ENCODE measurements at places on chromosomes 3 and 15.

DNA sequence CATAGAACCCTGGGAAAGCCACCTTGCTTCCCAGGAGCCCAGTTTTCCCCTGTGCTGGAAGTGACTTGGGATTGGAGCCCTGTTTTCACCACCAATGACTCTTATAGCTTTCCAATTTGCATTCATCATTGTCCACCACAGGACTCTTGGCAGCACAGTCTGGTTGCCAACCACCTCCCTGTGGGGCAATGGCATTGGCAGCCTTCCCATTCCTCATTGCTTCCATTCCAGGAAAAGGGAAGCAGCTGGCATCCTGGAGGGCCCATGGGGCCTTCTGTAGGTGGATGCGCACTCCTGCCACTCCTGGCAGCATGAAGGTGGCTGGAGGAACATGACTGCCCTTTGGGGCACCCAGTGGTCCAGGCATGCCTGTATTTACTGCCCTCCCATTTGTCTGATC lies 57.7 kb downstream of the FEM1B start:
- DNase-seq: no peak

GRCh38 chr3:159416856-159417255 lies 571.8 kb upstream of the IL12A start:
- no peak for DNase-seq

GRCh38 chr3:181847276-181847675 lies 135.6 kb downstream of the SOX2 start:
- no peak for DNase-seq

DNA sequence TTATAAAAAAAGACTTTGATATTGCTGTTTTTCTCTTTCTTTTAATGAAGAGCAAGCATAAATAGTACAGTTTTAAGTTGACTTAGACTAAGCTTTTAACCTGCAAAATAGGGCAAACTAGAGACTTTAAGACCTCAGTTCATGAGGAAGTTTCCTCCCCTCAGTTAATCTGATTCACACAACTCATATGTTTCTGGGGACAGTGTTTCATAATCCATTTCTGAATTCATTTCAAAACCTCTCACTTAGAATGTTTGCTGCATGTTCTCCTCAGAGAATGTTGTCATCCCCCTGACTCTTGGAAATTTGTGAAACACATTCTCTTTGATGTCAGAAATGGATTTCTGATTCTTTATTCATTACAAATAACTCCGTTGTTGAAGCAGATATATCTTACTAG lies 79.3 kb upstream of the SKOR1 start:
- no peak for DNase-seq

DNA sequence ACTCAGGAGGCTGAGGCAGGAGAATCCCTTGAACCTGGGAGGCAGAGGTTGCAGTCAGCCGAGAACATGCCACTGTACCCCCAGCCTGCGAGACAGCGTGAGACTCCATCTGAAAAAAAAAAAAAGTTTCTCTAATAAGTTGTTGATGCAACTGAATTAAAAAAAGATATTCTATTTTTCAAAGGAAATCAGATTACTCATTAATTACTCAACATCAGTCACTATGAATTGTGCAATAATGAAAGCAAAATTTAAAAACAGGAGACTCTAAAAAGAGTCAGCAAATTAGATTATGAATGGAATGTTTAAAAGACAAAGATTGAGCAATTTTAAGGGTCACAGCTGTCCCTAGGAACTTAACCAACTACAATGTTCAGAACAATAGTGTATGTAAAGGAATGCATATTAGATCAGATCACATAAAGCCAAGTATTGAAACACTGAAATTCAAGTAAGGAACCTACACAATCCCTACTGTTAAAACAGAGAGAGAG lies 60.2 kb upstream of the SLC4A7 start:
- DNase-seq: no peak

- DNase-seq: no peak
Measured at GRCh38 chr3:49352890-49353421, 5.2 kb downstream of the GPX1 start.

DNA sequence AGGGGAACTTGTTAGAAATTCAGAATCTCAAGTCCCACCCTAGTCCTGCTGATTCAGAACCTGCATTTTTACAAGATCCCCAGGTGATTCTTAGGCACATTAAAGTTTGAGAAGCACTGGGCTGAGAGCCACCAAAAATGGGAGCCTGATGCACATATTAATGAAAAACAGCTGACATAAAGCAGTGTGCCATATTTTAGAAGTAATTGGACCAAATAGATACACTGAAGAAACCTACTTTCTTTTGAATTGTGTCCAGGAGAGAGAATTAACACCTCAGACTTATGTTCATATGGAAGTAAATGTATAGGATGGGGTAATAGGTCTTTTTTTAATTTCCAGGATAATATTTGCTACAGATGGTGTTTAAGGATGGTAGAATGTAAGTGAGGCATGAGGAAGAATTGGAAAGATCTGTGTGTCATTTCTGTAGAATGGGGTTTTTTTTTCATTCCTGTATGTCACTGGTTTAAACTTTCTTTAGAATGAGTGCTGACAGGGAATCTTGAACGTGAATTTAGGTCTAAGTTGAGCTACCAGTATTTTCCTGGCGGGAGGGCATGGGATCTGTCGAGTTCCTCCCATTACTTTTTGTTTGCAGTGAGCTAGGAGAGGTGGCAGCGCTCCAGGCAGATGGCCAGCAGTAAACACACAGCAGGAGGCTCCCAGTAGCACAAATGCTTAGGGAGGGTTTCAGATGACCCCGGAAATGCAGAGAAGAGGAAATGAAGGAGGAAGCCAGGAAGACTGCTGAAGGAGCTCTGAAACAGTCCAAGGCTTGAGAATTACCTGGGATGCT lies 185.6 kb downstream of the PLCL2 start:
- DNase-seq: no peak

DNA sequence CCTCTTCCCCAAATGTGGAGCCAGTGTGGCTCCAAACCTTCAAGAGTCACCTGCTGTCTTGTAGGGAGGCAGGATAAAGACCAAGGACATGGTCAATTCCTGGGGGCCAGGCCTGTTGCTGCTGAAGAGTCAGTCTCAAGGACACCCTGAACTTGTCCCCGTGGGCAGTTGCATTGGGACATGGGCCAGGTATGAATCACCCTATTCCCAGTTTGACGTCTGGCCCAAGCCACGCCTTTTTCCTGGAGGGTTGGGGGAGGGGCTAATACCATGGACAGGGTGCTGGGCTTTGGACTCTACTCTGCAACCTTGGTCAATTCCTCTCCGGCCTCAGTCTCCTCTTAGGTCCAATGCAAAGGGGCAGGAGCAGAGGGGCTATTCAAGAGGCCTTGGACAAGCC lies 10.4 kb downstream of the ATP2B2 start:
- DNase-seq: no peak

DNA sequence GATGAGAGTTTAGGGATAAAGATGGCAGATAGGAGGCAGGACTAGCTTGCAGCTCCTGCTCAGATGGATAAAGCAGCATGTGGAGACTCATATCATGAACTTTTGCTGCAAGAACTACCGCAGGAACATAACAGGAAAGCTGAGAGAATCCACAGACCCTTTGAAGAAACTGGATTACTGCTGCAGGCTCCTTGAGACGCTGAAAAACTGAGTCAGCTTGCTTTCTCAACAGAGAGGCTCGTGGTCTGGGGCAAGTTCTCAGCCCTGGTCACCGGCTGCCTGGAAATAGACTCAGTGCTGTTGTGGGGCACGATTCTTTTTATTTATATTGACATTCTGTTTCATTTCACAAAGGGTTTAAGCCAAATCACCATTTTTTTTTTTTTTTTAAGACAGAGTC lies 28.8 kb upstream of the TRIM59 start:
- no peak for DNase-seq

DNA sequence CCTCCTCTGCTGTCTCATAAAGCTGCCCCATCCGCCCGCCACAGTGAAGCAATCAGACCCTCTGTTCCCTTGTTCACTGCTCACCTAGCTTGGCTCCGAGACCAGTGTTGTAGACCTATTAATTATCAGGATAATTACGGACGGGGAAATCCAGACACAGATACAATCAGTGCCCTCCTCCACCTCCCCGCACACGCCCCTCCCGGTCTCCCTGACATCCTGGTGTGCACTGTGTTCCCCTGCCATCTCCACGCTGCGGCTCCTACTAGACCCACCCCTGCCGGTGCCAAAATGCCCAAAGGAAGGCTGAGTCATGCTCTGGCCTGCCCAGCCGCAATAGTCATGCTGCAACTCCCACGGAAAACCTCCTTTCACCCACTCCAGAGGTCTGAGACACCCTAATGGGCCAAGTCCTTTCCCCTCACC lies 277.3 kb upstream of the TLE3 start:
- no peak for DNase-seq

DNA sequence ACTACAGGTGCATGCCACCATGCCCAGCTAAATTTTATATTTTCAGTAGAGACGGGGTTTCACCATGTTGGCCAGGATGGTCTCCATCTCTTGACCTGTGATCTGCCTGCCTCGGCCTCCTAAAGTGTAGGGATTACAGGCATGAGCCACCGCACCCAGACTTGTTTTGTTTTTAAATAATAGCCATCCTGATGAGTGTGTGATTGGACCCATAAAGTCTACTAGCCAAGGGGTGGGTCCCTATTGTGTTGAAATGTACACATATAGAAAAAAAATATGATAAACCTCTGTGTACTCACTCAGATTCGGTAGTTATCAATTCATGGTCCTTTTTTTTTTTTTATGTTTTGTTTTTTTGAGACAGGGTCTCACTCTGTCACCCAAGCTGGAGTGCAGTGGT lies 17.3 kb downstream of the ZNF592 start:
- no peak for DNase-seq

DNA sequence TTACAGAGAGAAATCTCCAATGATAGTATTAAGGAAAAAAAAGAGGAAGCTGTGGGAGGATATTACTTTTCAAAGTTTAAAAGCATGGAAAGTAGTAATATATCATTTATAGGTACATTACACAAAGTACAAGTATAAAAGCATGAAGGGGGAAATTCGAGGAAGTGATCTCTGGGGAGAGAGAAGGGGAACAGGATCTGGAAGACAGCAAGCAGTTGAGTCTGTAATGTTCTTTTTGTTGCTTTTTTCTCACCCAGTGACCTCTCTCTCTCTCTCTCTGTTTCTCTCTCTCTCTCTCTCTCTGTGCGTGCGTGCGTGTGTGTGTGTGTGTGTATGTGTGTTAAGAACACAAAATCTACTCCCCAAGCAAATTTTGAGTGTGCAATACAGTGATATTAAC lies 10.2 kb downstream of the C3orf20 start:
- no peak for DNase-seq

- DNase-seq: no peak
Measured at GRCh38 chr3:3862534-3862933, 63.3 kb downstream of the LRRN1 start.

GRCh38 chr3:115478359-115478758 lies 145.0 kb upstream of the GAP43 start:
- DNase-seq: no peak

DNA sequence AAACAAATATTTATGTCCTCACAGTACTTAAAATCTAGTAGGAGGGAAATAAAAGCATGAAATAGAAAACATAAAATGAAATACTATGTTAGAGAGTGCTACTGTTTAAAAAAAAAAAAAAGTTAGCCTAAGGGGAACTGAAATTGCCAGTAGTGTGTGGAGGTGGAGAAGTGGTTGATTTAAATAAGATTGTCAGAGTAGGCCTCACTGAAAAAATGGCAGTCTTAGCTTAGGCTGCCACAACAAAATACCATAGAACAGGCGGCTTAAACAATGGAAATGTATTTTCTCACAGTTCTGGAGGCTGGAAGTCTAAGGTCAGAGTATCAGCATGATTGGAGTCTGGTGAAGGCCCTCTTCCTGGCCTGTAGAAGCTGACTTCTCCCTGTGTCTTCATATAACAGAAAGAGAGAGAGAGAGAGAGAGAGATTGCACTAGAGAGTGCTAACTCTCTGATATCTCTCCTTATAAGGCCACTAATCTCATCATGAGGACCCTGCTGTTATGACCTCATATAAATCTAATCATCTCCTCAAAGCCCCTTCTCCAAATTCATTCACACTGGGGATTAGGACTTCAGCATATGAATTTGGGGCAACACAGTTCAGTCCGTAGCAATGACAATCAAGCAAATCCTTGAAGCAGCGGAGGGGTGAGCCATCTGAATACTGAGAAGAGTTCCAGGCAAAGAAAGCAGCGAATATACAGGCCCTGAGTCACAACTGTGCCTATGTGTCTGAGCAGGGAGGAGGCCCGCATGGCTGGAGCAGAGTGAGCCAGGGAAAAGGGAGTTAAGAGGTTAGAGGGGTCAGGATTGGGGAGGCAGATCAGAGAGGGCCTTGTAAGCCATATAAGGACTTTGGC lies 23.6 kb upstream of the LRRC34 start:
- DNase-seq: no peak

Data from activated CD8-positive, alpha-beta memory T cell treated with anti-CD3 and anti-CD28 coated beads for 1 hour (primary cell).